ENCODE measurements at places on chromosomes 11 and 22.
A peak's percentile ranks its signal among the peaks of the same experiment; 100 is the strongest.

GRCh38 chr11:6596239-6596877 is 7.1 kb downstream of the RRP8 start:
- DNase-seq = no peak

- peak; percentile 49 for DNase-seq
These were observed 75.2 kb downstream of the PTPRJ start for GRCh38 chr11:48055292-48056132.

DNA sequence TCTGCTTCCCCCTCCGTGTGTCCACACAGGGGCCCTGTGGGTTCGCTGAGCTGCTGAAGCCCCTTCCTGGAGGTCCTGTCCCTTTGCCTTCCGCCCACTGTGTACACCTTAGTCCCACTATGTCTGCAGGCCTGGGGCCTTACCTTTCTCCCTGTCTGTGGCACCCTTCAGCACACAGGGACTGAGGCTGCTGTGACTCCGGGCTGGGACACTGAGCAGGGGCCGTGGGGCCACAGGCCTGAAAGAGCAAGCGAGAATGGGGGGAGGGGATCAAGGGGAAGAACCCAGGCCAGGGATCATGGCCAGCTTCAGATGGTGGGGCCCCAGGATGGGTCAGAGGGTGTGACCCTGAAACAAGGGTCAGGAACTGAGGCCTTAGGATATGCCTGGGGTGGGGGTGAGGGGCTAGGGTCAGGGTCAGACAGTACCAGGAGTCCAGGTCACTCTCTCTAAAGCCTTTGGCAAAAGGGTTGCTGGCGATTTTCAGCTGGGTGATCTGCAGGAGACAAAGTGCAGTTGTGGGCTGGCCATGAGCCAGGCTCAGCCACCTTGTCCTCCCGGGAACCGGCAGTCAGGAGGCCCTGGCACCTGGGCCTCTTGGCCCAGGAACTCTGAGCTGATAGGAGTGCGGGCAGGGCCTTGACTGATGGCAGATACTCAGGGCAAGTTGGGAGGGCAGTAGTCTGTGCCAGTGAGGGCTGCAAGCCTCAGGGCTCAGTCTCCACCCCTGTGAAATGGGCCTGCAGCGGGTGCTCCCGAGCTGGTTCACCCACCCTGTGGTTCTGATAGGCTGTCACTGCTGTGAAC is 2.6 kb upstream of the NUDT8 start:
- DNase-seq = peak; percentile 25

DNA sequence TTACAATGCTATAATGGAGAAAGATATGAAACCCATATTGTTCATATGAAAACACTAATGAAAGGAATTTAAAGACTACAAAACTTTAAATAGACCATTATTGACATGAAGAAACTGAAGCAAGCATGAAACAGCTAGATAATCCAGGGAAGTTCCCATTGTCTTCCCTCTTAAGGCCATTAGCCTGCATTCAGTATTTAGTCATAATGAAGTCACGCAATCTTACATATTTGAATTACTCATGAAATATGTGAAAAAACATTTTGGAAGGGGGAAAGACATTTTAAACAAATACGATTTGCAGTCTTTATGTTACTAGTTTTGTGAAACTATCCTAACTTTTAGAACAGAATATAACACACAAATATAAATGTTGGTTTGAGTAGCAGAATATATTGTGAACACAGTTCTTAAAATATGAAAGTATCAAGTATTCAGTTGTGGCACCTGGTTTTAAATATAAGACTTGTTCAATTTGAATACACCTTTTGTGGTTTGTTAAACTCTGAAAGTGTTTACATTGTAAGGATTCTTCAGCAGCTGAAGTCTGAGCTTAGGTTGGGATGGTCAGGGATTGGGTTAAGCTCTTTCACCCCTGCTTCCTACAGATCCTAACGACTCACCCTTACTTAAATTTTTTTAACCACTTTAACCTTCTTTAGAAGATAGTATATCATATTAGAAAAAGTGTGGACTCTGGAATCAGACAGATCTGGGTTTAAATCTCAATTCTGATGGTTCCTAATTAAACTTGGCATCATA is 500.3 kb upstream of the TENM4 start:
- DNase-seq = no peak

- DNase-seq = peak; percentile 60
These were observed 6.4 kb upstream of the ARFGAP3 start for GRCh38 chr22:42863349-42863961.

GRCh38 chr11:86145439-86146156 is 76.7 kb upstream of the PICALM start:
- no peak for DNase-seq
